CD4-positive, alpha-beta T cell treated with Interleukin-4 for 4 hours (primary cell): ENCODE measurements at places on chromosomes 12 and 14.
A peak's percentile ranks its signal among the peaks of the same experiment; 100 is the strongest.

DNA sequence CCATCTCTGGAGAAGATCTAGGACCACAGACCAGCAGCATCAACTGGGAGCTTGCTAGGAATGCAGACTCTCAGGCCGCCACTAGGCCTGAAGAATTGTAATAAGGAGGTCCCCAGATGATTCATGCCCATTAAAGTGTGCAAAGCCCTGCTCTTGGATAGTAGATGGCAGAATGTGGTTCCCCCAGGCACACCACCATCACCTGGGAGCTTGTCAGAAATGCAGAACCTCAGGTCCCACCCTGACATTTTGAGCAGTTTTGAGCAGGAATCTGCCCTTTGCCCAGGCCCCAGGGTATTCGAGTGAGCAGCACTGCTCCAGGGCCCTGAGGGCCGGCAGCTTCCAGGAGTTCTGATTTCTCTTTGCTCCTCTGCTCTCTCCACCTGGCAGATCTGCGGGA is 64.9 kb downstream of the TSPAN11 start:
- DNase-seq = no peak

DNA sequence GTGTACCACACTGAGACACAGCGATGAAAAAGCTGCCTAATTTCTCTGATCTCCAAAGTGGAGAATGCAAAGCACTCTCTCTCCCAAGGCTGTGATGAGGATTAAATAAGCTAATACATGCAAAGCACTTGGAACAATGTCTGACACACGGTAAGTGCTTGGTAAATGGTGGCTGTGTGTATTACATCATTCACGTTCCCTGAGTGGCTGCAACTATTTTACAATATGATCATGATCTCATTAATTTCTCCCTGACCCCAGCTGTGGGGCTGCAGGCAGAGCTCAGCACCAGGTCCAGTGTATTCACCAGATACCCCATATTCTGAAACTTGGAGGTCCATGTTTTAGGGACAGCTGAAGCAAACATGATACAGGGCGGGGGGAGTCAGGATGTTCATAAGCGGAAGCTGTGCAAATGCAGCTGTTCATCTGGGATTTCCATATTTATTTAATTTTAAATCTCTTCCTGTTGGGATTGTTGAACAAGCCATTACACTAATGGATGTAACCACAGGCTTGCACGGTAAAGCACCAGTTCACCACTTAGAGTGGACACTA is 106.4 kb downstream of the CCDC60 start:
- no peak for DNase-seq

DNA sequence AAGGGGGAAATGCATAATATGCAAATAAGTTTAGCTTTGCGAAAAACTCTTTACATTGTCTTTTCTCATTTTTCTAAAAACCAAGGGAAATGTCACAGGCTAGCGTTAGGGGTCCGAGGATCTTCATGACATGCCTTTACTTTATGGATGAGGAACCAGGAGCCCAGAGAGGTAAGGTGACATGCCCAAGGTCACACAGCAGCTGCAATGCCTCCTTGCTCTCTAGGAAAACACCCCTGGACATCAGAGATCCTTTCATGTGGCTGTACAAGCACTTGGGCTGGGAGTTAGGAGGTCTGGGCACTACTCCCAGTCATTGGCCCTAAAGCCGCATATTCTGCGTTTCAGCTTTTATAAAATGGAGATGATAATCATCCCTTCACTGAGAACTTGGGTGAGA is 741 bp downstream of the PROX2 start:
- DNase-seq = no peak

GRCh38 chr12:116236148-116236731 is 41.3 kb downstream of the MED13L start:
- DNase-seq = peak; percentile 71

GRCh38 chr12:56596815-56597214 is 33.3 kb downstream of the BAZ2A start:
- DNase-seq = no peak

DNA sequence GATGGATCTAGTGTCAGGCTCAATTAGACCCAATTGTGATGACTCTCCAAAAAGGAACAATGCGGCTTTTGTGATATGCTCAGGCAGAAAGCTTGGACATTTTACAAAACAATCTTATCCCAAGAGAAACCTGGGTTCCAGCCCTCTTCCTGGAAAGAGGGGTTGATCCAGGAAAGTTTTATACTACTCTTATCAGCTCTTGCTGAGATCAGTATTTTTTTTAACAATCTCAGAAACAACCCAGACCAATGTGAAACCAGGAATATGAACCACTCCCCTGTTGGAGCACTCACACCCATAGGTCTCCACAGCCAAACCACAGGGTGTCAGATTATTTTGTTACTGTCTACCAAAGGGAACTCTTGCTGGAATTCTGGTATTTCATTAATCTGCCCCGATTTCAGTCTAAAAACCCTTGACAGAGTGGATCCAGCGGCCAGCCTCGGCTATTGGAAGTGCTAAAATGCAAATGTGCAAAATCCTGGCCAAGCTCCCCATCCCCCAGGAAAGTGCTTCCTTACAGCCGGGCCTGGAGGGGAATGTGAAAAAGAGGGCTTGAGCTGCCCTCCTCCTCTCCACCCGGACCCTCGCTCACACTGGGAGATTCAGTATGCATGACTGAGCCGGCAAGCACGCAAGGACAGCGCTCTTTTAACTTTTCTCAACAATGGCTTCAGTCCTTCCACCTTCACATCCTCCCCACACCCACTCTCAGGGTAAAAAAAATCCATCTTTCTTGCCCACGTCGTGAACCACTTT is 4.0 kb downstream of the FBXL14 start:
- DNase-seq = no peak

DNA sequence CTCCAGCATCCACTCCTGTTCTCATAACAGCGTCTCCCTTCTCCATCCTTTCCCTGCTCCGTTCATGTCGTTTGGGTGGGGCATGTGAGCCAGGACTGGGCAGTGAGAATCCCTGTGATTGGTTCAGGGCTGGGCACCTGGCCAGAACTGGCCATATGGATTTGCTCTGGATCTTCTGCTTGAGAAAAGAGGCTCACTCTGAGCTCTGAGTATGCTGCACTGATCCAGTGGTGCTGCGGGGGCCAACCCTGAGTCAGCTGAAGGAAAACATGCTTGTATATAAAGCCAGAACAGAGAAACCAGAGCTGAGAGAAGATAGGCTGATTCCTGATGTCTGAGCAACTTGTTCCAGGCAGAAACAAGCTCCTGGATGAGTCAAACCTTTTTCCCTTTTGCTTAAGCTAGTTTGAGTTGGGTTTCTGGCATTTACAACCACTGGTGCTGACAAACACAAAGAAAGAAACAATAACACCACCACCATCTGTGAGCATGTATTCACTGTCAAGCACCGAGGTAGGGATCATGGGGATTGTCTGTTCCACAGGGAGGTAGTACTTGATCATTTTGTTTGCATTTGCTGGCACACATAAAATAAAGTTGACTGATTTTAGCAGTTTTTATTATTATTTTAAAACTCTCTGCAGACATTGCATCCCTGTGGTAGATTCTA is 14.0 kb upstream of the HPD start:
- no peak for DNase-seq

DNA sequence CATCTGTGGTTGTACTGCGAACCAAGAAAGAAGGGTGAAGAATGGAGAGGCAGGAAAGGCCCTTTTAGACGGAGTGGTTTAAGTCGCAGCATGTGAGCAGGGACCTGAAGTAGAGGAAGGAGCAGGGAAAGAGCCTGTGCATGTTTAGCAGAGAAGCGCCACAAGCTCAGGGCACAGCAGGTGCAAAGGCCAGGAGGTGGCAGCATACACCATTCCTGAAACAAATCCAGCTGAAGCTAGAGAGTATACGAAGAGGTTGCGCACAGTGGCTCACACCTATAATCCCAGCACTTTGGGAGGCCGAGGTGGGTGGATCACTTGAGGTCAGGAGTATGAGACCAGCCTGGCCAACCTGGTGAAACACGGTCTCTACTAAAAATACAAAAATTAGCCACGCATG is 49.9 kb downstream of the HELB start:
- DNase-seq = no peak

DNA sequence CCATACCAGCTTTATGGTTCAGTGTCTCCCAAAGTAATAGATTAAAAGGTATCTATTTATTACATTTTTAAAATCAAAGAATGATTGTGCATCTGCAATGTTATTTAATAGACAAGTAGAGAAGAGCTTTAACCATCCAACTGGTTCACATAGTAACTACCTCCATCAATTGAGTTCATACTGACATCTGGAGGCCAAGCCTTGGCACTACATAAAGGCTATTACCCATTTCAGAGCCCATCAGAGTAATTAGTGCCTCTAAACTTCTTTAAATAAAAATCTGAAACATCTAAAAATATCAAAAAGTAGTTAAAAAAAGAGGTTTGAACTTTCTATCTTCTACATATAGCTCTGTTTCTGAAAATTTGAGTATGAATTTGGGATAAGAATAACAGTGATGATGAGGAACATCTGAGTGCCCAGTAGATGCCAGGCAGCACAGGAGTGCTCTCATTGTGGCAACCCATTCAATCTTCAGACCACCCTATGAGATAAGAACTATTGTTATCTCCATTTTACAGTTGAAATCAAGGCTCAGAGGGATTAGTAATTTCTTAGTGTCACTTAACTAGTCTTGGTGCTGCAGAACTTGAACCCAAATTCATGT is 132.9 kb upstream of the DAAM1 start:
- peak; percentile 33 for DNase-seq

- no peak for DNase-seq
Observed at GRCh38 chr12:47023953-47024352, 55.5 kb upstream of the PCED1B start.

DNA sequence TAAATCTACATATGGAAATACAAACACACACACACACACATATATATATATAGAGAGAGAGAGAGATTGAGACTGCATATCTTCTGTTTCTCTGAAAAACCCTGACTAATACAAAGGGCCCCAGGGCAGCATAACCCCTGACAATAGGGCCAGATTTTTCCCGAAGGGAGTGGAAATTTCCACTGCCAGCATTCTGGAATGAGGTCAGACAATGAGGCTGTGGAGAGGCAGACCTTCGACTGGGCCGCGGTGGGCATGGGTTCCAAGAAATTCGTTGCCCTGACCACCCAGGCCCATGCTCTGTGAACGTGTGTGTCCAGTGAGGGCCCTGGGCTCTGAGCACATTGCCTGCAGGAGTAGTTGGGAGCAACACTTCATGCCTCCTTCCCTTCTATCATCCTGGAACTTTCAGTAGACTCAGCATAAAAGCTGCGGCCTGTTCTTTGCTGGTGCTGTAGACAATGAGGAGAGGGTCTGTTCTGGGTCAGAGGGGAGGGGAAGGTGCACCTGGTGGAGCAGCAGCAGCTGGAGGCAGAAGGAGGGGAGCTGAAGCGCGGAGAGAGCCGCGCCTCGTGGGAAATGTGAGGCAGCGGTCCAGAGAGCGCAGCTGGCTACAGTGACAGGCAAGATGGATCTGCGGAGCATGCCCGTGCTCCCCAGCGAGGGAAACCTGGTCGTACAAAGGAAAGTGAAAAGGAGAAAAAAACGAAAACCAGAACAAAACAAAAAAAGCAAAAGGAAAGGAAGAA is 25.6 kb upstream of the CCDC60 start:
- no peak for DNase-seq

DNA sequence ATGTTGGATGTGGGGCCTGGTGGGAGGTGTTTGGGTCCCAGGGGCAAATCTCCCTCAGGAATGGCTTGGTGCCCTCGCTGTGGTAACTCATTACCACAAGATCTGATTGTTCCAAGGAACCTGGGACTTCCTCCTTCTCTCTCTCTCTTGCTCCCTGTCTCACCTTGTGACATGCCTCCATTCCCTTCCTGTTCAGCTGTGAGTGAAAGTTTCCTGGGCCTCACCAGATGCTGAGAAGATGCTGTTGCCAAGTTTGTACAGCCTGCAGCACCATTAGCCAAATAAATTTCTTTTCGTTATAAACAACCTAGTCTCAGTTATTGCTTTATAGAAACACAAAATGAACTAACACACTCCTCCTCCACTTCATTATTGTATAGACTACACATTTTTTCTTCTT is 759.8 kb upstream of the MDGA2 start:
- no peak for DNase-seq

- no peak for DNase-seq
Observed at GRCh38 chr14:75519394-75519793, 2.9 kb upstream of the BATF start.

DNA sequence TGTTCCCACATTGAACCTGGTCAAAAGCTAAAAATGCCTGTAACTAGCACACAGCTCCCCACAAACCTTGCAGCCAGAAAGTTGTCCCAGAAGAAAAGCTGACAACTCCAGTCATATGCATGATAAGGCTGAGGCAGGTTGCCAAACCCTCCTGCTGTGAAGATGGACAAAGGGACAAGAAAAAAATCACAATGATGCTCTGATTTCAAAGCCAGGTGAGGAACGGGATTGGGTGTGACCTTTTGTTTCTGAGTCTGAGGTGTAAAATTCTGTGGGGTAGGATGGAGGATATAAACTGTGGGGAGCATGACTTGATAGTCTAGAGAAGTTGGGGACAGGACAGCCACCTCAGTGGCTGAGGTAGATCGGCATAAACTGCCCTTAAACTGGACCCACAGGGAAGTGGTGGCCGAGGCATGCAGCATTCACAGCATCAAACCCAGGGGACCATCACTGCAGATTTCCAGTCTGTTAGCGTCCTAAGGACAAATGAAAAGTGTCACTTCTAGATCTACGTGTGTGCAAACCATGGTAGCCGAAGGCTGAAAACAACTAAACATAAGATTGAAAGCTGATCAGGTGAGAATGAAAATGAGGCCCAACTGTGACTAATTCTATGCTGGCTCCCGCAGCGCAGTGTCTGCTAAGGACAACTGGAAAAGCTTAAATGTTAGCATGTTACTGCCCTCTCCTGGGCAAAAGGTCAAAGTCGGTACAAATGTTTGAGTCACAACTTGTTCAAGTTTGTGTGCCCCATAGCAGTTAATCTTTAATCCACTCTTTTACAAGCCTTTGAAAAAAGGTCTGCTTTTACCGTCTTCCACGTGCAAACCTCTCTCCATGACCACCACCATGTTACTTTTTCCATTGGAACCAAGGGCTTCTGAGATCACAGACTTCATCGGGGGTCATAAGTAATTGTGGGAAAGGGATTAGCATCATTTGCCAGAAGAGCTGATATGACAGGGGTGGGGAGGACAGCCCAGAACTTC is 39.8 kb downstream of the GRIN2B start:
- no peak for DNase-seq

- DNase-seq = no peak
Observed at GRCh38 chr12:113137861-113138783, 2.6 kb upstream of the RASAL1 start.

GRCh38 chr14:104005489-104005888 is 63.2 kb upstream of the RD3L start:
- no peak for DNase-seq

- DNase-seq = no peak
Observed at GRCh38 chr14:26499546-26499945, 98.3 kb downstream of the NOVA1 start.

DNA sequence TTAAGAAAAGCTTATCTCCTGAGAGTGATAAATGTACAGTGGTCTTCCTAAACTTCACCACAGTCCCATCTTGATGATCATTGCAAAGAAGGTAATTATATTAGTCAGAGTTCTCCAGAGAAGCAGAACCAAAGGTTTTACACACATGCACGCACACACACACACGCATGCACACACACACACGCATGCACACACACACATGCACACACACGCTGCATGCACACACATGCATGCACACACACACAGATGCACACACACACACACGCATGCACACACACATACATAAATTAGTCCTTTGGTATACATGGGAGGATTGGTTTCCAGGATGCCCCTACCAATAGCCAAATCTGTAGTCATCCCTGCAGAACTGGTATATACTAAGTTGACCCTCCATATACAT is 580 bp downstream of the OR4E2 start:
- no peak for DNase-seq
